Stimulated activated CD4-positive, alpha-beta T cell treated with anti-CD3 and anti-CD28 coated beads, Interleukin-2, amount 100 ng/mL, for 24 hours (primary cell): ENCODE measurements at places on chromosomes 6 and 20.
A peak's percentile ranks its signal among the peaks of the same experiment; 100 is the strongest.

- no peak for DNase-seq
Measured at GRCh38 chr6:100426241-100426640, 38.5 kb downstream of the SIM1 start.

DNA sequence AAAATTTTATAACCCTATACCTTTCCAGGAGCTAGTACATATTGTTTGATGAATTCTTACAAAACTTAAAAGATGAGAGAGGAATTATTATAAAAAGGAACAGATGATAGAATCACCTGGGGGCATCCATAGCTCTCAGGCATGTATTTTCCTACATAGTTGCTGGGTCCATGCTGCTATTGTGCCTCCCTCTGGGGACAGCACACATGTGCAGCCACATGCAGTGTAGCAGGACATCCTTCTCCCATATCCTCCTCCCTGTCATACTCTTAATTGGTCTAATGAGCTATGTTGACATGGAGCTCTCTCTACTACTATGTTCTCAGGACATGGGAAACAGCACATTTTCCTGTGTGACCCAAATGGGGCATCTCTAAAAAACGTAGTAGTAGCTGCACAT is 898.2 kb upstream of the MAP3K7 start:
- no peak for DNase-seq

- no peak for DNase-seq
Measured at GRCh38 chr6:107079429-107079828, 35.9 kb downstream of the BEND3 start.

DNA sequence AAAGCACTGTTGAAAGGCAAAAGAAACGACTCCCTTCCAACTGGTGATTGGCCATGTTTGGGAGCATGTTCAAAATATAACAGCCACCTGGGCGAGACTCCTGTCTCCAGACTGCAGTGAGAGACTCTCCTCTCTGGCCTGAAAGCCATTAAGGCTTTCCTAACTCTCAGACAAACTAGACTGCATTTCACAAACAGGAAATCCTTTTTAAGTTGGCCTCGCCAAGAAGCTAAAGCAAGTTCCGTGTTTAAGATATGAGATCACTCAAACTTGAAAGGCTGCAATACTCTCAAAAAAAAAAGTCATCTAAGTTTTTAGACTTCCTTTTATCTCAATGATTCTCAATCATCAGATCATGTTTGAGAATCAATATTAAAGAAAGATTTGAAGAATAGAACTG is 117.0 kb downstream of the TFAP2A start:
- DNase-seq = no peak

DNA sequence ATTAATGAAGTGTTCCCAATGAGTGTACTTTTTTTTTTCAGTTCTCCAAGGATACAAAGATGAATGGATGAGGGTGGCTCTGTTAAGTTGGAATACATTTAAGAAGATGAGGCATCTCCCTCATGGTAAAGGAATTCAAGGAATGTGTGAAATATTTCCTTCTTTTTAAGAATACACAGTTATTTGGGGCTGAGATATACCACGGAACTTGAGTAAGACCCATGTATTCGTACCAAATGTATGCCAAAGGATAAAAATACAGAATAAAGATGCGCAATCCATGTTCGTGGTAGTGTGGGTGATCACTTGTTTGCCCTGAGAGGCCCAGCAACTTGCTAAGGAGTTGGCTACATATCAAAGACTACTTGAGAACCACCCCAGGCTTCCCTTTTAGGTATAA is 164.2 kb upstream of the TCF21 start:
- DNase-seq = no peak

DNA sequence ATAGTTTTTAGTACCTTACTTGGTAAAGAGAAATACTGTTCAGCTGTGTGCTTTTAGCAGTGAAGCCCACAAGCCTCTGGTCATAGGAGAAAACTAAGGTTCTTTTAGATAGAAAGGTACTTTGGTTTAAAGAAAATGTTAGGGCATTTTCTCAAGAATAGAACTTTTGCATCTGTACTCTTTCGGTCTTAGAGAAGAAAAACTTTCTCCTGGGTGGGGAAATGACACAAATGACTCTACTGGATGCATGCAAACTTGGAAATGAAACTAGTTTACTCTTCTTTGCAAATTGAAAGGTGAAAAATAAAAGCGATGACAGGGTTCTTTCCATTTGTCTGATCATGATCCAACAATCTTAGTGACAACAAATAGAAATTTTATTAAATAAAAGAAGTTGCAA is 2.1 kb upstream of the TMEM217 start:
- no peak for DNase-seq

- no peak for DNase-seq
Measured at GRCh38 chr20:57622201-57622570, 2.0 kb upstream of the ZBP1 start.

GRCh38 chr6:31222496-31222895 is 49.4 kb downstream of the HLA-C start:
- DNase-seq = no peak

DNA sequence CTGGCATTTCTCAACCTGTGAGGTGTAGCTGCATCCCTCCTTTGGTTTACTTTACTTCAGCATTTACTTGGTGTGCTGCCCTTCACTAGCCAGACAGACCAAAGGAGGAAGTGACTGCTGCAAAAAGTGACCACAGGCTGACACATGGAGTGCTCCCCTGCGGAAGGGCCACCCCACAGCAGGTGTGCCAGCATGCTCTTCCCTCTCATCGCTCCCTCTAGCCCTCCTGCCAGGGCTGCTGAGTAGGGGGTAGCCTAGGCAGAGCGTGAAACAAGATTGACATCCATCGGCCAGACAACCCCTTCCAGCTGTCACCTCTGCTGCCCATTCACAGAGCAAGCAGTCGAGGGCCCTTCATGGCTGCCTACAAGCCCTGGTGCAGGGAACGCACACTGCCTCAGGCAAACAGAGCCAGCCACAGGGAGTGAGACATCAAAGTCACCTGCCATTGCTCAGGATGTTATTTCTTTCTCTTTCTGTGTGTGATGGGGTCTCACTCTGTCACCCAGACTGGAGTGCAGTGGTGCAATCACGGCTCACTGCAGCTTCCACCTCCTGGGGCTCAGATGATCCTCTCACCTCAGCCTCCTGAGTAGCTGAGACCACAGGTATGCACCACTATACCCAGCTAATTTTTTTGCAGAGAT is 102.0 kb upstream of the RPS6KA2 start:
- no peak for DNase-seq

- DNase-seq = no peak
Measured at GRCh38 chr20:7980332-7981046, 39.1 kb downstream of the TMX4 start.

- no peak for DNase-seq
Measured at GRCh38 chr20:2694008-2694471, 1.5 kb downstream of the EBF4 start.

DNA sequence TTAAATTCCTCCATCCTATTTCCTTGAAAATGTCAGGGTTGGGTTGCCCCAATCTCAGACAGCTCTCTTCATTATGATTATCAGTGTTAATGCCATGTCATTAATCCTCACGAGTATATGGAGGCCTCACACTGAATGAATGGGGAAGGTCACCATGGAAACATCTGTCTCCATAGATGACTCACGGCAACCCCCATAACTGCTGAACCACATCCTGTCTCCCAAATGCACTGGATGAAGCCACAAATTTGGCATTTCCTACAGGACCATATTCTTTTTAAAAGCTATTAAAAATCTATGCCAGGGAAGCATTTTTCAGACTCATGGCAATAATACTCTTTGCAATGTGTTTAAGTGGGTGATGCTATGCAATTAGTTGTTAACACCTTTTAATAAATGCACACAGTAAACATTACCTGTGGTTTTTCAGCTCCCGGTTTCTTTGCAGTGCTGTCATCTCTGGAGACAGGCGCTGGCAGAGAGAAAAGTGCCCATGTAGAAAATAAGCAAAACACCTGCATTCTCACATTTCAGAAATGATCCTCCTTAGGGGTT is 80.1 kb upstream of the PTPRK start:
- no peak for DNase-seq

- peak; percentile 72 for DNase-seq
Measured at GRCh38 chr6:154928325-154928922, 66.7 kb upstream of the TIAM2 start.

GRCh38 chr6:24922170-24922569 is 13.6 kb downstream of the RIPOR2 start:
- no peak for DNase-seq

DNA sequence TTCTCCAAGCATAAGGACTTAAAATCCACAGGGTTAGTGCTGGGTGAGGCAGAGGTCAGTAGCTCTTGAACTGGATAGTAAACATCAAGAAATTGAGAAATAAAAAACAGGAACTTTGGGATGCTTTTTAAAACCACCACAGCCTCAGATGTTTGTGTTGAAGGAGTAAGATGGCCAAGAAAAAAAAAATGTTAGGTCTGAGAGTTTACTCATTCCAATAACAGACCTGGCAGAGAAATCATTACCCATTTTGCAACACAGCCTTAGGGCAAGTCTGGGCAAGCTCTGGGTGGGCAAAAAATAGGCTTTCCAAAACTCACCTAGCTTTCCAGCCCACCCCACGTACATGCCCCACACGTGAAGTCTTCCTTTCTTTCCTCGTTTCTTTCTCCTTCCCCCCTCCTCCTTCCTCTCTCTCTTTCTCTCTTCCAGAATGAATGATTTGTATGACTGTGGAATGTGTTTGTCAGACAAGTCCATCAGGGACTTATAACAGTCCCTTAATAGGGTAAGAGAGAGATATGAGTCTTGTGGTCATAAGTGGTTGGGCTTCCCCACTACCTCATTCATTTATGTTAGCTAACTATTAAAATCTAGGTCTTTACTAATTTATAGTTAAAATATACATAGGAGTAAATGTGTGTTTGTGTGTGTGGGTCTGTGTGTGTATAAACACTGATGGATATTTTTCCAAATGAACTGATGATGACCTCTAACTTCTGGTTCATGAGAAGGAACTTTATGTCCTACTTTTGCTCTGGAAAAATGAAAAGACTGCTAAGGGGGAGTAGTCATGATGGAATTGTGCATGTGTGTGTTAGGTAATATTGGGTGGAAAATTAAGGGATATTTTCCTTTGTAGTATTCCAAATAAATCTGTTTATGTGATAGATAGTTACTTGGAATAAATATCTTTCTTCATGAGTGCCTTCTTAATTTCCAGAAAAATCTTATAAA is 18.0 kb upstream of the DSE start:
- DNase-seq = no peak

GRCh38 chr6:168563656-168564055 is 122.7 kb downstream of the SMOC2 start:
- DNase-seq = no peak
